Activated naive CD4-positive, alpha-beta T cell (primary cell): ENCODE measurements at places on chromosomes 1 and 21.

DNA sequence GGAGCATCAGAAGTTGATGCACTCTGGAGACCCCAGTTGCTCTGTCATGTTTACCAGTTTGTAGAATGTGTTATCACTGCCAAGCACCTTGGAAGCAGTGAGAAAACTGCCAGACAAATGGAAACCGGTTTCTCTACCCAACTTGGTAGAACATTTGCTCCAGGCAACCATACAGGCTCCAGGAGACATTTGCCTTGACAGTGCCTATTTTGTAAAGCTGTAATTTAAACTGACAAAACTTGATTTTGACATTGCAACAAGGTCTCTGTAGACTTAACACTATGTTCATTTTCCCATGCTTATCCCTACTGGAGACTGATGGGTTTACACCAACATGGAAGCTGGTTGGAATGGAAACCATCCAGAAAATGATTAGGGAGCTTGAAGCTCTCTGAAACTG, 97.6 kb downstream of the ROR1 start:
- no peak for DNase-seq

GRCh38 chr1:13947658-13948057, 247.7 kb downstream of the PRDM2 start:
- no peak for DNase-seq

DNA sequence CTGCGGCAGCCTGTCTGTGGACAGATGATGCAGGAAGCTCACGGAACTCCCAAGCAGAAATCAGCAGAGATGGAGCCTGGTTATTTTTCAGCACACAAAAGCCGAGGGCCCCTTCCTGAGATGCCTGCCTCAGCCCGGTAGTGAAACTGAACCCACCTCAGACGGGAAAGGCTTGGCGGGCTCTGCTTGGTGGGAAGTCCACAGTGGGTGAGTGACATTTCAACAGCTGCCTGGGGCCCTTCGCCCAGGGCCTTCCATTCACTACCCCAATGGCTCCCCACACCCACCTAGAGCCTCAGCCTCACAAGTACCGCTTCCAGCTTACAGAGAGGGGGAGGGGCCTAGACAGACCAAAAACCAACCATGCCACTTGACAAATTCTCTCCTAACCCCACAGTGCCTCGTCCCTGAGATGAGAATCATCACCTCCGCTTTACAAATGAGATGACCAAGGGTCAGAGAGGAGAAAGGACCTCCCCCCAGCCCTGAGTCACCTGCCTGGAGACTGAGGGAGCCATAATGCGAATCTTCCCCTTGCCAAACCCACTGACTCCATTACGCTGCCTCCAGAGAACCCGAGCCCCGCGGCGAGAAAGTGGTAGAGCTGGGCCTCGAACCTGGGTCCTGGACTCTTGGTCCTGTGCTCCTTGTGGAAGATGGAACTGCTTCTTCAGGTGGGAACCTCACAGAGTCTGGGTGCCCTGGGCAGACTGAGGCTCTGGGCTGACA, 3.4 kb upstream of the ECE1 start:
- DNase-seq = peak; percentile 19

DNA sequence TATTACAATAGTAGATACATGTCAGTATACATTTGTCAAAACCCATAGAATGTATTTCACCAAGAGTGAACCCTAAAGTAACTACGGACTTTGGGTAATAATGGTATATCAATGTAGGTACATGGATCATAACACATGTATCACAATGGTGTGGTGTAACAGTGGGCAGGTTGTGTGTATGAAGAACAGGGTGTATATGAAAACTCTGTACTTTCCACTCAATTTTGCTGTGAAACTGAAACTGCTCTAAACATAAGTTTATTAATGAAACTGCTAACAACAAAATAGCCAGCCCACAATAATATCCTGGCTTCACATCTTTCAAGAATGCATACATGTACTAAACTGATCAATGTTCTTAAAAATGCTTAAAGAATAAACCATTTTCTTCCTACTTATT, 90.2 kb downstream of the RUSC1 start:
- no peak for DNase-seq

DNA sequence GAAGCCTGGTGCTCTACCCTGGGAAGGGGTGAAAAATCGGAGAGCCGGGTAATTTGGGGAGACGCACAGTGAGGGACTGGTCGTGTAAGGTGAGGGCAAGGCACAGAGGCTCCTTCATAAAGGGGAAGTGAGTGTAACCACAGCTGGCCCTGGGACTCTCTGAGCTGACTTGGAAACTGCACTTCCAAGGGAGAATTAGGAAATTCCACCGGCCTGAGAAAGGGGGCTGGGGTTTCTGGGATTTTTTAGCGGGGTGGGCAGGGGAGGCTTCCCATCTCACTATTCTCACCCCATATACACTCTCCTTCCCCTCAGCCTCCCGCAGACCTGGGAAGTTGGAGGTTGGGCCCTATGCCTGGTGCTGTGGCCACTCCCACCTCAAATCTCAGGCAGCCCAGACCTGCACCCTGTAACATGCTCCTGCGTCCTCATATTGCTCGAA, 88.3 kb upstream of the IPO9 start:
- DNase-seq = no peak

DNA sequence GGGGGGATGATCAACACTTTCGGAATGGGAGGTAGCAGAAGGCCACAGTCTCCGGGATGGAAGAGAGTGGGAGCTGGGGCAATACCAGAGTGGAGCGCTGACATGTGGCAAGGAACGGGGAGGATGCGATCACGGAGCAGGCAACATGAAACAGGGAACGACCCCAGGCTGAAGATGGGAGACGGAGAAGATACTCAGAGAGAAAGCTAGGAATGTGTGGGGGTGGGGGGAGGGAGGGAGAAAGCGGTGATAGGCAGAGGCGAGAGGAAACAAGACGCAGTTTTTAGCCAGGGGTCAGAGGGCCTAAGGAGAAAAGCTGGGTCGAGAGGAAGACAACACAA, 577 bp downstream of the RAB3GAP2 start:
- no peak for DNase-seq

- DNase-seq = no peak
Measured at GRCh38 chr21:31298618-31299269, 45.3 kb downstream of the TIAM1 start.

GRCh38 chr1:184513421-184513820, 126.6 kb downstream of the C1orf21 start:
- no peak for DNase-seq

GRCh38 chr1:3375245-3375644, 79.2 kb upstream of the ARHGEF16 start:
- no peak for DNase-seq

DNA sequence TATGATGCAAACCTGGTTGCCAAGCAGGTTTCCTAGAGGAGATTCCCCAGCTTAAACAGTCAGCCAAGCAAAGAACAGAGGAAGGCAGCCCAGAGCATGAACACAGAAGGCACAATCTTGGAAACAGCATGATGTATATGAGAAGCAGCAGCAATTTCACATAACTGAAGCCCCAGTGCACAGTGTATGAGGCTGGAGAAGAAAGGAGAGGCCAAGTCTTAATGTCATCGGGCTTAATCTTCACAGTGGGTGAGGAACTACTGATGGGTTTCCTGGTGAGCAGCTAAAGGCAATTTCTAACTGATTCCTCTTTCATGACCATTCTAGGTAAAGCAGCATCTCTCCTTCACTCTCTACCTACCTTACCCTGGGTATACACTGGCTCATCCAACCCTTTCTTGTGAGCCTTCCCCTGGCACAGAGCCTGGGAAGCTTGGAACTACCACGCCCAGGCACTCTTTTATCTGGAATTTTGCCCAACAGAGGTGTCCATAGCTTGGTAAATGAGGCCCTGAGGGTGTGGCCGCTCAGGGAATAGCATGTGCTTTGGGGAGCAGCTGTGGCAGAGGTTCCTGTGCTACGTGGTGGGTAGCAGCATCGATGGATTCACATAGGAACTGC, 22.0 kb downstream of the FYB2 start:
- no peak for DNase-seq

GRCh38 chr1:2208309-2209239, 14.0 kb upstream of the FAAP20 start:
- DNase-seq = no peak

DNA sequence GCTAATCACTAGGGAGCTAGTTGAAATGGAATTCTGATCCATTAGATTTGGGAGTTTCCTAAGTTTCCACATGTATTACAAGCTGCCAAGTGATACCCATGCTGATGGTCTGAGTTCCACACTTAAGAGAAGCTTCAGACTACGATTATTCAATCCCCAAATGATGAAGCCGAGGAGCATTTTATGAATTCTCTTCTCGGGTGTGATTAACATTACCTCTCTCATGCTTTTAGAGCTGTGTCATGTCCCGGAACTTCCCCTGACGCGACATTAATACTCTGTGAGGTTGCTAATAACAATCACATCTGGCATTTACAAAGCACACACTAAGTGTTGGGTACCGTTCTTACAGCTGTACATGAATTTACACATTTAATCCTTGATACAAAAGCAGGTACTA, 63.0 kb downstream of the KCNJ15 start:
- DNase-seq = no peak

- DNase-seq = no peak
Measured at GRCh38 chr1:117686907-117687306, 81.1 kb downstream of the TENT5C start.

DNA sequence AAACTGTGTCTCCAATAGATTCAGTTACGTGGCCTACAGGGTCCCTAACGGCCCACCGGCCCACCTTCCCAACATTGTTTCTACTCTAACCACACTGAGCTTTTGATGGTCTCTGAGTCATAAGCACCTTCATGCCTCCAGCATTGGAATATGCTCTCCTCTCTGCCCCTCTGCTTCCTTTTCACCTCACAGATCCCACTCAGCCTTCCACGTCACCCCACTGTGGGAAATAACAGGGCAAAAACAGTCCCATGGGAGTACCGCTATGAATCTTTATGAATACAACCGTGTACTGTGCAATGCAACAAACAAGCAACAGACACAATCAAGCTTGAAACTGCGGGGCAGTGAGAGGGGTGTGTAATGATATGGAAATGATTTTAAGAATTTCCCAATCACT, 5.3 kb upstream of the SARS1 start:
- no peak for DNase-seq

DNA sequence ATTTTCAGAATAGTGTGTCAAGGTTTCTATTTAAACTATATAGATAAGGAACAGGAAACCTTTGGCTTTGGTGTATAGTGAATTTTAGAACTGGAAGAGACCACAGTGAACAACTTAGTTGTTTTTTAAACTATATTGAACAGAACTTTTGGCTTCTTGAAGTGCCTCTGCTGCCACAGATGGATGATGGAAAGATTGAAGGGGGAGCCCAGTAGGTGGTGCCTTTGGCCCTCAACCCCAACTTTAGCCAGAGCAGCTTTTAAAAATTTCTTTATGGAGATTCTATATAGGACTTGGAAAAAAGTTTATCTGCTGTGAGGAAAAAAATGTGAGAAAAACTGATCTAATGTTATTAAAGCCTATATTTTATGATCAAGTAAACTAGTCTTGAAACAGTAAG, 50.2 kb downstream of the SWT1 start:
- no peak for DNase-seq

DNA sequence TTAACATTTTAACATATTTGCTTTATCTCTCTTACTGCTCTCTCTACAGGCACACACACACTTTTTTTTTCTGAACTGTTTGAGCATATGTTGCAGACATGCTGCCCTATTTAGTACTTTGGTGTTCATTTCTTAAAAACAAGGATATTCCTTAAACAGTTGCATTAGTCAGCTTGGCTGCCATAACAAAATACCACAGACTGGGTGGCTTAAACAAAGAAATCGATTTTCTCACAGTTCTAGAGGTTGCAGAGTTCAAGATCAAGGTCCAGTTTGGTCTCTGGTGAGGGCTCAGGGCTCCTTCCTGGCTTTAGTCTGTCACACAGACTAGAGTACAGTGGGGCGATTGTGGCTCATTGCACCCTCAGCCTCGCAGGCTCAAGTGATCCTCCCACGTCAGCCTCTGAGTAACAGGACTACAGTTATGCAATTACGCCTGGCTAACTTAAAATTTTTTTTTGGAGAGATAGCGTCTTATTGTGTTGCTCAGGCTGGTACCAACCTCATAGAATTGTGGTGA, 46.7 kb downstream of the RPRD2 start:
- DNase-seq = no peak

DNA sequence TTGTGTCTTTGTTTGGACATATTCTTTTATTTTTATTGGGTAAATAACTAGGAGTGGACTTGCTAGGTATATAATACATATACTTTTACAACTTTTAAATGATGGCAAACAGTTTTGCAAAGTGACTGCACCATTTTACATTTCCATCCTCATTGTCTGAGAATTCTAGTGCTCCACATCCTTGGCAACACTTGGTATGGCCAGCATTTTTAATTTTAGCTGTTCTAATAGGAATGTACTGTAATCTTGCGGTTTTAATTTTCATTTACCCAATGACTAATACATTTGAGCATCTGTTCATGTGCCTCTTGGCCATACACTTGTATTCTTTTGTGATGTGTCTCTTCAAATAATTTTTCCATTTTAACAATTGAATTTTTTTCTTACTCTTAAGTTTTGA, 37.0 kb upstream of the ATP6V1G3 start:
- no peak for DNase-seq

DNA sequence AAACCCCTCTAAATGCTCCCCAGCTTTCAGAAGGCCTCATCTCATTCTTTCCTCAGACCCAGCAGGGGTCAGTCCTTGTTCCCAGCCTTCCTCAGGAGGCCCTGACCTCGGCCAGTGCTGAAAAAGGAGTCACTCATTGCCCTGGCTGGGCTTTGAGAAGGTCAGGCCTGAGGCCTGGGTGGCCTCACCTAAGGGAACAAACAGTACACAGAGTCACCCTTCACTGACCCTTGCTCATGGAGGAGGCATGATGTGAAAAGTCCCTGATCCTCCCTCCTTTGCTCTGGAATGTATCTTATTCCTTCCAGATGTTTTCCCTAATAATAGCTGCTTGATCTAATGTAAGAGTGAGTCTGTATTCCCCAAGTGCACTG, 117.7 kb upstream of the SLC44A3 start:
- DNase-seq = no peak

- no peak for DNase-seq
Measured at GRCh38 chr1:211616231-211616964, 37.4 kb upstream of the SLC30A1 start.

DNA sequence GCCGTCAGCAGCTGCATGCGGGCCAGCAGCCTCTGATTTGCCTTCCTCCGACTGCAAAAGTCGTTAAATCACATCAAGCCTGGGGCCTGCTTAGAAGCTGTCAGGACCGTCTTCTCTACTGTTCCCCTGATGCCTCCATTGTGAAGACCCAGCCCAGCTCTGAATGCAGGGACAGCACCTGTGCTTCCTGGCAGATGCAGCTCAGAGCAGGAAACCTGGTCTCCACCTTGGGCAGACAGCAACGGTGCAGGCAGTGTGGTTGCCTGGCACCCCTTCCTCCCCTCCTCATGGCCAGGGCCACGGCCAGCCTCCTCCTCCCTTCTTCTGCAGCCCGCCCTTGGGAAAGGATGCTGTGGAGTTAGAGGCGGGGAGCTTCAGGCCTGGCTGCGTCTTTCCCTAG, 92.3 kb upstream of the COL6A1 start:
- DNase-seq = no peak

GRCh38 chr1:168664069-168664834, 64.8 kb downstream of the DPT start:
- DNase-seq = no peak

DNA sequence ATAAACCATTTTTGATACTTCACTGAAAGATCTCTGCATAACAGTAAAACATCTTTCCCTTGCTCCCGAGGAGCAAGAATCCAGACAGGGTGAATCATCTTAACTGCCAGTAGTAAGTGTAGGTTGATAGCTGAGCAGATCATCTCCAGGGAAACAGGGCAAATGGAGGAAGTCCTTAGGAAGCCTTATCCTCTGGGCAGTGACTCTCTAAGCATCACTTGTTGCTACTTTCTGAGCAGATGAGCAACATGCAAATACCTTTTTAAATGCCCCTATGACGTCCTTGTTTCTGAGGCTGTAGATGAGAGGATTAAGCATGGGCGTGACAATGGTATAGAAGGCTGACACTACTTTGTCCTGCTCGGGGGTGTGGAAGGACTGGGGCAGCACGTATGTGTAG, 8.9 kb downstream of the OR2T11 start:
- no peak for DNase-seq
